Ovary (tissue), 10 donors: ENCODE measurements at places on chromosomes 6 and 20. TPM values are rescaled to one million over a fixed set of nuclear protein-coding genes. Genes with fewer than 3 reads are reported as not detected.

DNA sequence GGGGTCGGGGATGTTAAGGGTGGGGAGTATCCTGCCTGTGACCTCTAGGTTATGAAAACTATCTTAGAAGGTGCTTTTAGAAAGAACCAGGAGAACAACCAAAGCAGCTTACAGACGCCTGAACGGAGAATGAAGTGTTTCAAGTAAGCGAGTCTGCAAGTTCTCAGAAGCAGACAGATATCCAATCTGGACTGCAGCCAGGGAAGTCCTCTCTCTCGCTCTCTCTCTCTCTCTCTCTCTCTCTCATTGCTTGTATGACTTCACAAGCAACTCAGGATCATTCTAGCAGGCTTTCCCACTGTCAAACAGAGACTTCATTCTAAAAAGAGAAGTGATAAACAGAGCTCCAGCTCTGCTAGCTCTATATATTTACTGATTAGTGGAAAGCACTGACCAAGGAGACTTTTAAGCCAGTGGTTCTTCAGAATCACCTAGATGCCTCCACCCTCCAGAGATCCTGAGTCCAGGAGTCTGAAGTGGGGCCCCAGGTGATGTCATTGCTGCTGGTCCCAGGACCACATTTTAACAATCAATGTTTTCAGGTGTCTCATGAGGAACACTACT lies 6.0 kb downstream of the TCF21 start:
- peak; percentile 68 for DNase-seq

- no peak for DNase-seq
Observed at GRCh38 chr6:123575188-123575587, 61.6 kb downstream of the TRDN start.

DNA sequence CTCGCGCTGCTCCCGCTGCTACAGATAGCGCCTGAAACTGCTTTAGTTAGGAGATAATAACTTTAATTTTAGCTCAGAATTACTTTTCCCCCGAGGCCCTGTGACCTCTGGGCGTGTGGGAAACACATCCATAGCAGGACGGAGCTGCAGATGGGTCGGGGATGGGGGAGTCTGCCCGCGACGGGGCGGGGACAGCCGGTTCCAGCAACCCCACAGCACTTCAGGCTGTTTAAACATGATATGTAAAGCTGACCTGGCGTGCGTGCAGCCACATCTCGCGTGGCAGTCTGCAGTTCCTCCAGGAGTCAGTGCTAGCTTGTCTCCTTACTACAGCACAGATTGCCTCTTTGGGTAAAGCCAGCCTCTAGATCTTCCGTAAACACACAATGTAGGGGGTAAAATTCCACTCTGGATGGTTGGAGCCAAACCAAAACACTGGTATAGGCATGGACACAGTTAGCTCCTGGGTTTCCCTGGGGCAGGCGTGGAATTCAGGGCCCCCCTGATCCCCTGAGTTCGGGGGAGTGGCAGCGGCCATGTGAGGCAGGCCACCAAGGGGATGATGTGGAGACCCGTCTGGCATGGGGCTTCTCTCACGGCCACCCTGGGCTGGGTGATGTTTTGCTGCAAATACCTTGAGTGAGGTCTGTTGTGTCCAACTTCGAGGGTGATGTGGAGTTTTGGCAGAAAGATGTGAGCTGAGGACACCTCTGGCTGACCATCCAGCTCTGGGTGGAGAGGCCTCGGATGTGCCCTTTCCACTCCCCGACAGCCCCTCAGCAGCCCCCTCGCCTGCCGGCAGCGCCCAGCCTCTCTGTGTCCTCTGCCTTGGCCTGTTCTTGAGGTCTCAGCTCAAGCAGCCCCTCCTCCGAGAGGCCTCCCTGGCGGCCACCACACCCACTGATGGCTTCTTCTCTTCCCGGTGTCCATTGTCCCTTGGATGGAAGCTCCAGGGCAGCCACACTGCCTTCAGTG lies 214.5 kb downstream of the TAF4 start:
- DNase-seq: no peak

DNA sequence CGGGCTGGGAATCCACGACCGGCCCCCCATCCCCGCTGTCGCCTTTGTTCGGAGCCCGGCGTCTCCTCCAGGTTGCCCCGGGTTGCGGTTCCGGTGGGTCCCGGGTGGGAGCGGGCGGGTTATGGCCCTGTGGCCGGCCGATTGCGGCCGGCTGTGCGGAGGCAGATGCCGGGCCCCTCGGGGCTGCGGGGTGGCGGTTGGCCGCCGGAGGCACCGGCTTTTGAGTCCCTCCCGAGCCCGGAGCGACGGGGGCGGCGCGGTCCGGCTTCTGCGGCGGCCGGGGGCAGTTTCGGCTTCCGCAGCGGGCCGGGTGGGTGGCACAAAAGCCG lies 431 bp downstream of the LOC128125822 start:
- no peak for DNase-seq

DNA sequence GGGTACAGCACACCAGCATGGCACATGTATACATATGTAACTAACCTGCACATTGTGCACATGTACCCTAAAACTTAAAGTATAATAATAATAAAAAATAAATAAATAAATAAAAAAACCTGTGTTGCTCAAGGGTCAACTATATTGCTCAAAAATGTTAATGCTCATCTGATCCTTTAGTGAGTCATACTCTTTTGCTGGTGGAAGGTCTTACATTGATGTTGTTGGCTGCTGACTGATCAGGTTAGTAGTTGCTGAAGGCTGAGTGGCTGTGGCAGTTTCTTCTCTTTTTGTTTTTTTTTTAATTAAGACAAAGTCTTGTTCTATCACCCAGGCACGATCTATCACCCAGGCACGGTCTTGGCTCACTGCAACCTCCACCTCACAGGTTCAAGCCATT lies 29.6 kb upstream of the SMIM26 start:
- DNase-seq: no peak

DNA sequence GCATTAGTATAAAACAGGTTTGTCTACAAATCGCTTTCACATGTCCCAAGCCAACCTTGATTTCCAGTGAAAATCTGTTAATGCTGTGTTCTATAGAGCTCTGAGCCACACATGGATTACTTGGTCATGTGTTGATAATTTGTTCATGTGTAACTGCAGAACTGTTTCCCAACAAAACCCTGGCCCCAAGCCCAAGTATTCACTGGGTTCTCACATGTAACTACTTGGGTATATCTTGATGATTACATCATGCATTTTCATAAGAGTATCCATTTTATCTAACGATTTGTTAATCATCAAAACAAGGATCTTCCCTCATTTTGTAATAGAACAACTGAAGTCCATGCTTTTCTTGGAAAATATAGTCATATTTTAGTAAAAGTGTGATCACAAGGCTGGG lies 657.6 kb downstream of the PRKN start:
- no peak for DNase-seq

DNA sequence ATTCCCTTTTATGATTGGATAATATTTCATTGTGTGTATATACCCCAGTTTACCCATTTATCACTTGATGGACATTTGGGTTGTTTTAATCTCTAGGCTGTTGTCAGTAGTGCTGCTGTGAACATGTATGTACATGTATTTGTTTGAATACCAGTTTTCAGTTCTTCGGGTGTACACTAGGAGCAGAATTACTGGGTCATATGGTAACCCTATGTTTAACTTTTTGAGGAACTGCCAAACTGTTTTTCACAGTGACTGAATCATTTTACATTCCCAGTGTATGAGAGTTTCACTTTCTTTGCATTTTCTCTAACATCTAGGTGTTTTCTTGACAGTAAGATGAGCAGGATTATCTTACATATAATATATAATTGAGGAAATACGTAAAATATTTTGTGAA lies 44.7 kb upstream of the ADIG start:
- DNase-seq: no peak

Gene RANBP9
- total RNA-seq: 40.8 TPM

- DNase-seq: no peak
Observed at GRCh38 chr6:143993965-143994646, 14.0 kb downstream of the PLAGL1 start.
